Trophoblast cell (in vitro differentiated cells and primary cell): ENCODE measurements at places on chromosomes 12 and 14.

GRCh38 chr12:62375603-62376002 is 91.0 kb upstream of the MON2 start:
- no peak for DNase-seq

DNA sequence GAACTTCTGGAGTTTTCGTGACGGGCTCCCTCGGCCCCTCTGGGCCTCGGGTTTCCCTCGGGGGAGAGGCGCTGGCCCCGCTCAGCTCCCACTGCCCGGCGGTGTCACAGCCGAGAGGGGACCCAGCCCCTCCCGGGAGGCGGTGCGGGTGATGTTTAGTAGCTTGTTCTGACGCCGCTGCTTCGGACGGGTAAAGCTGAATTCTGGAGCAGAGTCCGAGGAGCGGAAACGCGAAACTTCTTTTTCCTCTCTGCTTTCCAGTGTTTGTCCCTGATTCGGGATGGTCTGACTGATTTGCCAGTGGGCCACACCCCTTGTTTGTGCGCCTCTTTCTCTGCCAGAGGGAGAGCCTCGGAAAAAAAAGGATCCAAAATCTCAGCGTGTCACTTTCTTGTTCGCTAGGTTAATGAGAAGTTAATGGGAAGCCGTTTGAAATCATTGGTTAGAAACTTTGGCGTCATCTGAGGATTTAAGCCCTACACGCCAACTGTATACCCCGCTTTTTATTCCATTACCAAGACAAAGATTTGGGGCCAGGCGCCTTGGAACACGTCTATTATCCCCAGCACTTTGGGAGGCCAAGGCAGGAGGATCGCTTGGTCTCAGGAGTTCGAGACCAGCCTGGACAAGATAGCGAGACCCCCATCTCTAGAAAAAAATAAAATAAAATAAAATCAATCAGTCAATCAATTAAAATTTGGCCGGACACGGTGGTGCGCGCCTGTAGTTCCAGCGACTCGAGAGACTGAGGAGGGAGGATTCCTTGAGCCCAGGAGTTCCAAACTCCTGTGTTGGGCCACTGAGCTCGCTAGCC is 756 bp downstream of the TULP3 start:
- DNase-seq = peak; percentile 57

- no peak for DNase-seq
Measured at GRCh38 chr12:88931598-88931997, 351.3 kb upstream of the KITLG start.

GRCh38 chr12:69330475-69331473 is 17.4 kb upstream of the LYZ start:
- peak; percentile 20 for DNase-seq

- no peak for DNase-seq
Measured at GRCh38 chr14:32656601-32657000, 282.1 kb upstream of the NPAS3 start.

DNA sequence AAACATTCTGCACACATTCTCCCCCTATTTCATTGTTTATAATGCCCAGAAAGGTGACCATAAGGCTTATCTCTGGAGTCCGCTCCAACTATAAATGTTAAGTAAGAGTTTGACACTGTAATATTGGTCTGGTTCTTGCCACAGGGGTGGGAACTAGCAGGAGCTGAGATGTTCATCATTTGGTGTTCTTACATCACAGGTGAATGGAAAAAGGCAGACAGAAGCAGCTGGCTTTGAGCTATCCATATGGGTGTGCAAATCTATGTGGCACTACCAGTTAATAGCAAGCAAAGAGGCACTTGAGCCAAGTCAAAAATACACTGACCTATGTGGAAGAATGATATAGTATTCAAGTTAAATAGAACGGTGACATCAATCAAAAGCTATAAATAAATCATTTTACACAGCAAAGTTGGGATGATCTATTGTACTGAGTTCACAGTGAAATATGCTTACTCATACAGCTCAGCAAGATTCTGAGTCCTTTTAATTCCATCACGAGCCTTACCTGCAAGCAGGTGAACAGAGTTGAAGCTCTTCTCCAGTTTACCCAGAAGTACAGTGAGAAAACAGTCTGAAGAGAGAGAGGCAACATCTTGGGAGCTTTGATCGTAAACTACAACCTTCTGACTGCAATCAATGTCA is 43.2 kb downstream of the DUSP16 start:
- no peak for DNase-seq

DNA sequence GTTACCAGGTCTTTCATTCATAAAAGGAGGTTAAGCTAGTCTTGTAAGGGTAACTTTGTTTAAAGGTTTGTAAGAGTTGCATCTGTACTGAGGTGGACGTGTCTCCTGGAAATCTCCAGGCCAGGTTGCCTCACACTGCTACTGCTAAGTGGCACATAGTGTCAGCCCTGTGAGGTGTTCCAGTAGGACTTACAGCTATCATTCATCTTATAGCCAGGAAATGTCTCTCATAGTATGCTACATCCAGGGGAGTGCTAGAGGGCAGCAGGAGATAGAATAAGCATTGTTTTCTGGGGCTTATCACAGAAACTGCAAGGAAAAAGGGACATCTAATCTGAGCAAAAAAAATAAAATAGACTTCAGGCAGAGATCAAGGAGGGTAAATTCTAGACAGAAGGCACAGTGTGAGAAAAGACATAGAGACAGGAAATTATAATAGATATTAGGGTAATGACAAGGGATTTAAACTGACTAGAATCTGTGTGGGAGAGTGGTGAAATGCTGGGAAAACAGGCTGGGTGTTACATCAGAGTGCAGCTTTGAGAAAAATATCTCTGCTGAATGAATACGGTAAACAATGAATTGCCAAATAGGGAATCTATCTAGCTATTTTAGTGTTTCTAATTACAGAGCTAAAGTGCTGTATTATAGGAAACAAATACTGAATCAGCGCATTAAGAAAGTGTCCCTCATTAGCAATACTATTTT is 205.1 kb upstream of the ABCD2 start:
- DNase-seq = no peak

GRCh38 chr12:97283297-97283696 is 179.3 kb upstream of the RMST start:
- no peak for DNase-seq

DNA sequence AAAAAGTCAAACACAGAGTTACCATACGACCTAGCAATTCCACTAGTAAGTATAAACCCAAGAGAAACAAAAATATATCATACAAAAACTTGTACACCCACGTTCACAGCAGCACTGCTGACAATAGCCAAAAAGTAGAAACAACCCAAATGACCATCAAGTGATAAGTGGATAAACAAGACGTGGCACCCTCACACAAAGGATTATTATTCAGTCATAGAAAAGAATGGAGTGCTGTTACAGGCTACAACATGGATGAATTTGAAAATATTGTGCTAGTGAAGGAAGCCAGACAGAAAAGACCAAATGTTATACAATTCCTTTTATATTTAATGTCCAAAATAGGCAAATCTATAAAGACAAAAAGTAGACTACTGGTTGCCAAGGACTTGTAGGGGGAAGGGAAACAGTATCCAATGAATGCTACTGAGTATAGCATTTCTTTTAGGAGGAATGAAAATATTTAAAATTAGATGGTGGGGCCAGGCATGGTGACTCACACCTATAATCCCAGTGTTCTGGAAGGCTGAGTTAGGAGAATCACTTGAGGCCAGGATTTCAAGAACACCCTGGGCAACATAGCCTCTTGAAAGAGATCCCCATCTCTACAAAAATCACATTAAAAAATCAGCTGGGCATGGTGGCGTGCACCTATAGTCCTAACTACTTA is 41.9 kb downstream of the SPTLC2 start:
- no peak for DNase-seq

- DNase-seq = no peak
Measured at GRCh38 chr12:88952562-88952942, 372.3 kb upstream of the KITLG start.

- no peak for DNase-seq
Measured at GRCh38 chr12:104399740-104400612, 56.8 kb upstream of the CHST11 start.

- no peak for DNase-seq
Measured at GRCh38 chr12:6613015-6613775, 6.0 kb upstream of the CHD4 start.

DNA sequence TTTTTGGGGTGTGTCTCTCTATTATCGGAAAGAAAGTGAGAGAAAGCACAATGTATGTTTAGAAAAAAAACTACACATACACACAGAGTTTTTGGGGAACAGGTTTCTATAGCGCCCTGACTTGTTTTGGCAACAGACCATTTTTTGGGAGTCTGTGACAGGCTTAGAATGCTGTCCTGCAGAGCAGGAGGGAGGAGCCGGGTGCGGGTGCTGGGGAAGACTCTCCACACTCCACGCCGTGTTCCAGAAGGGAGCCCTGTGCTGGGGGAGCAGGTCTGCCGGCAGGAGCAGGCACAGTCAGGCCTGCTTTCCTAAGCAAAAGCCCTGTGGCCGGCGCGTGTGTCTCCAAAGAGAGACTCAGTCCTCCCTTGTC is 26.5 kb downstream of the CD9 start:
- DNase-seq = no peak

DNA sequence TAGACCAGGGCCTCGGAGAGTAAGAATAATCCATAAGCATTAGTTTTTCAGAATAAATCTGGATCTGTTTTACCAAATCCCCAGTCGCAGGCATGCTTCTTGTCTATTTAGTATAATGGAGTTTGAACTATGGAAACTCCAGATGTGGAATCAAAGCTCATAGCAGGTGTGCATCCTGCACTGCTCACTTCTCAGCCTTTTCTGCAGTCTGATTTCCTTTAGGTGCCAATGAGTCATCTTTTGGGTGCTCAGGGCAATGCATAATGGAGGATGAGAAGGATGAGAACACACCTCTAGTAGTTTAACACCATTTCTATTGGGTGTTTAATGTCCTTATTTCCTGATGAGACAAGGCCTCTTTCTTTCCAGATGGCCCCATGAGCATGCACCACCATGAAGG is 961.2 kb downstream of the TMEM121 start:
- no peak for DNase-seq

- DNase-seq = peak; percentile 94
Measured at GRCh38 chr12:55847603-55848291, 5.0 kb upstream of the MMP19 start.

GRCh38 chr14:88166616-88167015 is 156.5 kb downstream of the KCNK10 start:
- DNase-seq = no peak

DNA sequence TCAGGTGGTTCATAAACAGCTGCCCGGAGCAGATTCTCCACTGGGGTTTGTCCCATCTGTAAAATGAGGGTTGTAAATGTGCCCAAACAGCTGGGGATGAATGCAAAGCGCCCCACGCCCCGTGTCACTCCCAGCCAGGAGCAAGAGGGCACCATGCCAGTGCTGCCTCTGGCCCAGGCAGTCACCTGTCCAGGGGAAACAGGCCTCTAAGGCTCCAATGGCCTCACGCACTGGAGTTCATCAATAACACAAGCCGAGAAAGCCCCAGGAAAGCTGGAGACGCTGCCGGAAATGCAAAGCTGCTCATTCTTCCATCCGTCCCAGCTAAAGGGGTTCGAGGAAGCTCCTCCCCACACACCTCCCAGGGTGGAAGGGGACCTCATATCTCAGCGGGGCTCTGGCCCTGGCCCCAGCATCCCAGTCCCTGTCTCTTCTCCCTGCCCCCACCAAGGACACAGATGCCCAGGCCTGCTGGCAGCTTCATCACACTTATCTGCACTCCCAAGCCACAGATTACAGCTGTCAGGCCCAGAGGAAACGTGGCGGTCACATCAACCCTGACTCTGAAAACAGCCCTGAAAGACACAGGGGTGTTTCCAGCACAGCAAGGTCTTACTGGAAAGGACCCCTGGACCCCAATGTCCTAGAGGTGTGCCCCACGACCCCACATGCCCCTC is 21.5 kb downstream of the SCARB1 start:
- no peak for DNase-seq

GRCh38 chr12:128267651-128268378 is 845 bp downstream of the TMEM132C start:
- DNase-seq = no peak

GRCh38 chr14:104337351-104337750 is 199.0 kb downstream of the KIF26A start:
- DNase-seq = no peak
